ENCODE measurements at places on chromosomes 12 and 14.
A peak's percentile ranks its signal among the peaks of the same experiment; 100 is the strongest.

GRCh38 chr12:24081092-24081529 is 131.6 kb upstream of the SOX5 start:
- no peak for DNase-seq

DNA sequence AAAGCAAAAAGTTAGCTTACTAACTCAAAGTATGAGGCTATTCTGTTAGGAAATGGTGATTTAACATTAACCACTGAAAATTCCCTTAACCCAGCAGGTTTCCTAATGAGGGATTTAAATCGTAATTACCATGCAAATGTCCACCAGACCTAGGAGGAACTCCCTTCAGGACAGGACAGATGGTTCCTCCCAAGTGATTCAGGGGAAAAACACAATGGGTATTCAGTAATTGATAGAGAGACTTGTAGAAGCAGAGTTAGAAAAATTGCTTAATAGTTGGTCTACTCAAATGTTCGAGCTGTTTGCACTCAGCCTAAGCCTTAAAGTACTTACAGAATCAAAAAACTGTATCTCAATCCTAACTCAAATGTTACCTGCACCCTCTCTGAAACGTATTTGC is 21.6 kb downstream of the RERGL start:
- DNase-seq: no peak

DNA sequence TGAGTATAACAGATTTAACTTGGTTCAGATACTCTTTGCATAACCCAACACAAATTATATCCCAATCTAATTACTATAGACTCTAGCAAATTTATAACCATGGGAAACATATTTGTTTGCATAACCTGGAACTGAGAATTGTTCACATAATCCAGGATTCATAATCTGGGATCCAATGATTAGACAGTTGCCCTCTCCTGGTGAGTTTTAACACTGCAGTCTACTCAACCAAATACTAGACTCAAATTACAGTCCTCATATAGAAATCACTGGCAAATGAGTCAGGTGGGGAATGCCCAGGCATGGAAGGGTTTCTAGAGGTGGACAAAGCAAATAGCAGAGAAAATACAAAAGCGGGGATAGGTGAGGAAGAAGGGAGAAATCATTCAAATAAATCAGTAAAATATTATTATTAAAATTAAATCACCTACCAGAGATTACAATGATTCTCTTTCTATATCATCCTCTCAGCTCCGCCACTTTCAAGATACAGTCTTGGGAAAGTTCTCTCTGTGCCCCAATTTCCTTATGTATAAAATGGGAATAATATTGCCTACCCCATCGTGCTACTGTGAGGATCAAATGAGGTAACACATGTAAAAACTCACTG is 9.4 kb downstream of the GCH1 start:
- DNase-seq: peak; percentile 32

DNA sequence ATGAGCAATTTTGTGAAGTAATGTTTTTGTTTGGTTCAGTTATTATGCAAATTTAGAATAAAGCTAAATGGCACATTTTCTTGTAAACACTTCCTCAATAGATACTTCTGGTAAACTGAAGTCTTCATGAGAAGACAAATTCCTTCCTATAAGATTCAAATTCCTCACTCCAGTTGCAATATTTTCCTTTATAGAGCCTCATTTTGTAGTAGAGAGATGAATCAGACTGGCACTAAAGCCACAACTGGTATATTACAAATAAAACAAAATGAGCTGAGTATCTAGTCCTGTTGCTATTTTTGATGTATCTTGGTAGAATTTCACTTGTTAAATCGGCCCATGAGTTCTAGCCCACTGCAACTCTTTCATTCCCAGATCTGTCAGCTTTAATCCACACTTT is 5.5 kb downstream of the LGR5 start:
- DNase-seq: no peak

GRCh38 chr14:58817846-58818245 is 180.1 kb downstream of the DACT1 start:
- DNase-seq: no peak

DNA sequence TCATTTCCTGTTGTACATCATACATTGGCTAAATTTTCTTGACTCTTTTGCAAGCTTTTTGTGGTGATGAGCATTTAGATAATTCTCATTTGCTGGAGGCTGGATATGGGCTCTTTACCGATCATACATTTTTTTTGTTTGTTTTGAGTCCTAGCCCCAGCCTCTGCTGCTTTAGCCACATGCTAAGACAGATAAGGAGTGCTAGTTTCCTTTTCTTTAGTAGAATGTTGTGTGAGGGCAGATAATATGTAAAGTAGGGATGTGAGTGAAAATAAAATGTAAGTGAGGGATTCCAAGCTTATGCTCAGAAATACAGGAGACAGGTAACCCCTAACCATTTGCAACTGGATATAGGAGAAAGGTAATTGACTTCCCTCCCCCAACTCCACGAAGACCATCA is 405.7 kb downstream of the TRHDE start:
- no peak for DNase-seq

GRCh38 chr12:27009881-27010301 is 4.3 kb downstream of the TM7SF3 start:
- DNase-seq: no peak

DNA sequence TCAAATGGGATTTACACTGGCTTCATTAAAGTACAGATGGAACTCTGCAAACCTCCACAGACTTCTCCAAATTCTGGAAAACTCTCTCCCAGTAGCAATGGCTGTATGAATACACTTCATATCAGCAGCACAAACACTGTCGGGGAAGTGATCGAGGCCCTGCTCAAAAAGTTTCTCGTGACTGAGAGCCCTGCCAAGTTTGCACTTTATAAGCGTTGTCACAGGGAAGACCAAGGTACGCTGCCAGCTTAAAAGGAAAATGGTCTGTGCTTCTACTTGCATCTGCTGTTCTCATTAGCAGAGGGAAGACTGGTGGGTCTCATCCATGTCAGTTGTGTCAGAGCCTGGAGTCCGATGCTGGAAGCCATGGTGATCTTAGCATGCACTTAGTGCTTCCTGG is 71.0 kb downstream of the GNS start:
- no peak for DNase-seq

DNA sequence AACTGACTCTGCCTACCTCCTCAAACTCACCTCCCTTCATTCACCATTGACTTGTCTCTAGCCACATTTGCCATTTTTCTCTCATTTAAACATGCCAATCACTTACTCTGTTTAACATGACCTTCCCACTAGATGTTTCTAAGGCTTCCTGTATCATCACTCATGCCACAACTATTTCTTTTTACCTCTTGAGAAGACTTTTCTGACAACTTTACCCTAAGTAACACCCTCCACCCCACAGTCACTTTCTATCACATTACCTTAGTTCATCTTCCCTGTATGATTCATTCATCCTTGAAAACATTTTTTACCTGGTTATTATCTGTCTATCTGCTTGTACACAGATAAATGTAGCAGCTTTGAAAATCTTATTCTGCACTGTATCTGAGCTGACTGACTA is 19.4 kb downstream of the PLCZ1 start:
- DNase-seq: no peak

- no peak for DNase-seq
These were observed 8.8 kb downstream of the STK38L start for GRCh38 chr12:27252934-27253333.

GRCh38 chr14:68921666-68922065 is 57.4 kb downstream of the ACTN1 start:
- no peak for DNase-seq

GRCh38 chr12:30840715-30841114 is 85.8 kb upstream of the TSPAN11 start:
- no peak for DNase-seq

GRCh38 chr12:19799216-19799615 is 359.9 kb downstream of the AEBP2 start:
- DNase-seq: no peak

GRCh38 chr12:75666126-75666938 is 154.9 kb upstream of the KRR1 start:
- DNase-seq: no peak

- DNase-seq: no peak
These were observed 19.6 kb downstream of the CLMN start for GRCh38 chr14:95300002-95300696.

DNA sequence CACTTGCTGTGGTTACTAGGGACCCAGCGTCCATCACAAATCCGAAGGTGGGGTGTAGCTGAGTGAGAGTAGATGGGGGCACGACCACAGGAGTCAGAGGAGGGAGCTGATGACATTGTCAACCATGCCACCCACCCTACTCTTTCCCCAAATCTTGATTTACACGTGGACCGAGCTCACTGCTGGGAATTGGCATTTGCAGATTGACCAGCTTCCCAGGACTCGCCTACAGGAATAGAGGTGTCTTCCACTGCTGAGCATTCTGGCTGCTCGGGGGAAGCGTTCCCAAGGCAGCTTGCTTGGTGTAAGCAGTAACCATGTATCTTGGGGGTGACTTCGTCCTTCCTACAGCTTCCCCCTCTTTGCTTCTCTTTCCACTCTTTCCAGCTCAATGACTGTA is 353 bp upstream of the PTPRR start:
- DNase-seq: no peak

DNA sequence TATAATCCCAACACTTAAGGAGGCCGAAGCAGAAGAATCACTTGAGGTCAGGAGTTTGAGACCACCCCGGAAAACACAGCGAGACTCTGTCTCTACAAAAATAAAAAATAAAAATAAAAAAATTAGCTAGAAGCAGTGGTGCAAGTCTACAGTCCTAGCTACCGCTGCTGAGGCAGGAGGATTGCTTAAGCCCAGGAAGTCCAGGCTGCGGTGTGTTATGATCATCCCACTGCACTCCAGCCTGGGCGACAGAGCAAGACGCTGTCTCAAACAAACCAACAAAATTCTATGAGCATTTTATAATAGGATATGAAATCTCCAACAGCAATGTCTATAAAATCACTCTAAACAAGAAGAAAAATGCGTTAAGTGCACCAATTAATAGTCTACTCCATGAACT is 75.3 kb downstream of the PPP1R12A start:
- DNase-seq: no peak

- no peak for DNase-seq
These were observed 196.5 kb downstream of the NOVA1 start for GRCh38 chr14:26401179-26401968.

GRCh38 chr12:130838284-130838950 is 633 bp downstream of the STX2 start:
- DNase-seq: peak; percentile 81

GRCh38 chr12:74456431-74456830 is 81.2 kb upstream of the ATXN7L3B start:
- DNase-seq: no peak

DNA sequence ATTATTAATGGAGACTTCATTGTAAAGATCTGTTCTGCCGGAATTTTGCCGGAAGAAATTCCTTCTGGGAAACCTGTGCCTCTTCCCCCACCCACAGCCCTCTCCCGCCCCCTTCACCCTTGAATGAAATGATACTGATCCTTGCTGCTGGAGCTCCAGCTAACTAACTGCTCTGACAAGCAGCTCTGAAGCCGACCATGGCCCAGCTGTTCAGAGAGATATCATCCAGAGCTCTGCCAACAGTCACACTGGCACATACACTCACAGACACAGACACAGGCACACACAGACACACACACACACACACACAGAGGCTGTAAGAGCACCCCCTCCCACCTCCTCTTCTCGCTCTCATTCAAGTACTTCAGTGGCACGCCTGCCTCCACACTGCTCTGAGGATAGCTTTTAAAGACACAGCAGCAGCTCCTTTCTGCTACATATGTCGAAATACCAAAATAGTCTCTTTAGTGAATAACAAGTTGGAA is 88.6 kb downstream of the R3HDM2 start:
- DNase-seq: peak; percentile 30

DNA sequence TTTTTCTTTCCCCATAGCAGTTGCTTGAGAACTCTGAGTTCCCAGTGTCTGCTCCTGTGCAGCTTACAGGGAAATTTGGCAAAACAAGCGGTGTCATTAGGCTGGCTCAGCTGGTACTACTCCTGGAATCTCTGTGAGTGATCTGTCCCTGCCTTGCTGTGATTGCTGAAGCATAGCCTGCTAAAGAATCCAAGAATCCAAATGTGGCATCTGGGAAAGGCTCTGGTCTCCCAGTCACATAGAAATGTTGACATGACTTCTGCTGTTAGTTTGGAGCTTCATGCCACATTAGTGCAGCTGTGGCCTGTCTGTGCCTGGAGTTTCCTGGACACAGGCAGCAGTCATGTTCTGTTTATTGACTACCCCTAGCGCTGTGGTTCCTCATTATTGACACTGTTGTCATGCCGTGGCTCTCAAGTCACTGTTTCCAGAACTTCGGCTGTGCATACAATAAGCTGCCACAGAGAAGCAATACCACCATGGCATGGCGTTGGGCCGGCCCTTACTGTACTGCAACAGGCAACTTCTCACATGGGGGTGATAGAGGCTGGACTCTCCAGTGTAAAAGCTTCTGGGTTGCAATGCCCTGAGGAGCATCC is 166.8 kb downstream of the MYRFL start:
- DNase-seq: no peak

DNA sequence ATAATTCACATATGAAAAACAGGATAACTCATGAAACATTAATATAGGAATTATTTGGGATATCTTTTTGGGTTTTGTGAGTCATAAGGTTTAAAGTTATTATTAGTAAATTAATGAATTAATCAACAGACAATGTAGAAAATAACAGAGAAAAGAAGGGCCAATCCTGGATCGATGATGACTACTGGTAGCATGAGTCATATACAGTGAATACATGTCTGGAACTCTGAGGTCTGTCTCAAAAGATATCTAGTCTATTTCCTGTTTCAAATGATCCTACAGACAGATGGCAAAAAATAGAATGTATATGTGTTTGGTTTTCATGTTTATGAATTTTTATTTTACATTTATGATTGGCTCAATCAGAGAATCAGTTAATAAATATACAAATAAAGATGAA is 86.4 kb upstream of the RTL1 start:
- no peak for DNase-seq

DNA sequence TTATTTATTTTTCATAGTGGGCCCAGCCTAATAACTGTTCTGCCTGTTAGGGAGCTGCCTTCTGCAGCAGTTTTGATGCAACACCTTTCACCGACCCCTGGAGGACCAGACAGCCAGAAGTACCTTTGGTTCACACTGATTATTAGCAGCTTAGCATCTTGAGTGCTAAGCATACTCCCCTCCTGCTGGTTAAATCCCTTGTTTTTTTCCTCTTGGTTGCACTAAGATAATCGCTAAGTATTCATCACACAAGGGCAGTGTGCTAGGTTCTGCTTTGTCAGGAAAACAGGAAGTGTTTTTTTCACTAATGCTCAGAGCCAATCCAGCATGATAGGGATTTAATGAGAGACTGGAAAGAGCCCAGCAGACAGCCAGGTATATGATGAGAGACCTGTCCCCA is 437.0 kb downstream of the FUT8 start:
- DNase-seq: no peak

GRCh38 chr12:71685914-71686657 is at the start of gene TMEM19:
TMEM19 (plus strand) TSS chr12:71686082; CDS start chr12:71686681, 599 bp downstream.
- DNase-seq: peak; percentile 90

GRCh38 chr14:22657861-22658260 is 13.7 kb upstream of the OR6J1 start:
- DNase-seq: no peak

All from K562 (cell line).